Tibial artery (tissue), 4 donors: ENCODE measurements at places on chromosomes 12 and 14.

DNA sequence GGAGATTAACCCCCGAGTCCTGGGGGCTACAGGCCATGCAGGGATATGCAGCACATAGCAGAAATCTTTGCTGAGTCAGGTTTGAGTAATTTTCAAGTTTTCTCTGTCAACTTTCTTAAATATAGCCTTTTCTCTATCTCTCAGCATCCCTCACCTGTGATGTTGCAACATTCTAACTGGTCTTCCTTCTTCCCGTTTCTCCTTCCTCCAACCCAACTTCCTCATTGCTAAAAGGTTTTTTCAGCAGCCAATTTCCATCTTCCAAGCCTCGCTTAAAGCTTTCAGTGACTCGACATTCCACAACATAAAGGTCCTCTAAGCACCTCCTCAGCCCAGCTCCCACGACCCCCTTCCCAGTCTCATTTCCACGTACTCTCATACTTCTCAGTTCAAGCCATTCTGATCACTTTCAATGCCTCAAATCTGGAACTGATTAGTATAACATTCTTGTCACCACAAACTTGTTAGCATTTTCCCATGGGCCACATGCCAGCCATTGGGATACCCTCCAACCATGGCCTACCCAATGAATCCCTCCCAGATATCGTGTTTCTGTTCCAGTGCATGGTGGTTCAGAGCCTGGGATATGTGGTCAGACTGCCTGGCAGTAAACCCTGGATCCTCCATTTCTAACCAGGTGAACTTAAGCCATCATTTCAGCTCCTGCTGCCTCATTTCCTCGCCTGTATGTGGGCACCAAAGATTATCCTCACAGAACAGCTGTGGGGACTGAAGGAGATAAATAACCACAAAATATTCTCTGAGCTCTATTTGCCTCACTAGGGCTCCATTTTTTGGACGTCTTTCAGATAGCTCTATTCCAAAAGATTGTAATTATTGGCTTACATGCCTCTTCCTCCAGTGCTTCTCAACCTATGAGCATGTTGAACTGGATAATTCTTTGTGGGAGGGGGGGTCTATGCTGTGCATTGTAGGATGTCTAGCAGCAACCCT is 65.8 kb downstream of the KCNK10 start:
- no peak for DNase-seq
- no peak overlapping the region for H3K27ac ChIP-seq
- H3K27me3 ChIP-seq: peaks cover 2% of the 10 kb centered on the region
- H3K36me3 ChIP-seq: no peaks in the 10 kb centered on the region
- no peaks in the 10 kb centered on the region for H3K4me1 ChIP-seq
- H3K4me3 ChIP-seq: no peak overlapping the region

GRCh38 chr12:268483-268840 is 5.8 kb upstream of the SLC6A13 start:
- no peak overlapping the region for H3K4me3 ChIP-seq
- H3K36me3 ChIP-seq: no peaks in the 10 kb centered on the region
- H3K4me1 ChIP-seq: no peaks in the 10 kb centered on the region
- peaks cover 6% of the 10 kb centered on the region for H3K27me3 ChIP-seq
- H3K27ac ChIP-seq: no peak overlapping the region

DNA sequence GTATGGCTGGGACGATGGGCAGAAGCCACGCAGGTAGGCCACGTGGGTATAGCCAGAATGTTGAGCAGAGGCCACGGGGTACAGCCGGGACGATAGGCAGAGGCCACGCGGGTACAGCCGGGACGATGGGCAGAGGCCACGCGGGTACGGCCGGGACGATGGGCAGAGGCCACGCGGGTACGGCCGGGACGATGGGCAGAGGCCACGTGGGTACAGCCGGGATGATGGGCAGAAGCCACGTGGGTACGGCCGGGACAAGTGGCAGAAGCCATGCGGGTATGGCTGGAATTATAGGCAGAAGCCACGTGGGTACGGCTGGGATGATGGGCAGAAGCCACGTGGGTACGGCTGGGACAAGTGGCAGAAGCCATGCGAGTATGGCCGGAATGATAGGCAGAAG is 195.0 kb downstream of the TTC7B start:
- no peak for DNase-seq
- H3K27ac ChIP-seq: no peak overlapping the region
- H3K36me3 ChIP-seq: no peaks in the 10 kb centered on the region
- no peaks in the 10 kb centered on the region for H3K27me3 ChIP-seq

- H3K4me1 ChIP-seq: peaks cover 10% of the 10 kb centered on the region
- no peaks in the 10 kb centered on the region for H3K27me3 ChIP-seq
- peak; percentile 93 for DNase-seq
- peak overlapping the region; percentile 99 for H3K27ac ChIP-seq
Observed at GRCh38 chr12:26125400-26126339, 833 bp upstream of the BHLHE41 start.

DNA sequence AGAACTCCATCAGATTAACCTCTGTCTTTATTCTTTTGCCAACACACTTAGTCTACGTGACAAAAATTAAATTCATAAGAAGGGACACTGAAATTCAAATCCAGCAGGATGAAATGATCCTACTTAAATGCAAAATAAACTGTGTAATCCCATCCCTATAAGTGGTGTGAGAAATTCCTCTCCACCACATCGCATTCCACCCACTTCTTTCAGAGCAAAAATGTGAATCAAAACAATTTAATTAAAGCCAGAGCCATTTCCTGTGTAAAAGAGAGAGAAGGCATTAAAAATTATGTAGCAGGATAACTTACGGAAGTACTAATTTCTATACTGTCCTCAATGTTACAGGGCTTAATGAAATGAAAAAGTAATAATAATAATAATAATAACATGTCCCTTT is 844.3 kb downstream of the GALC start:
- H3K36me3 ChIP-seq: no peaks in the 10 kb centered on the region
- H3K27me3 ChIP-seq: no peaks in the 10 kb centered on the region
- no peak overlapping the region for H3K27ac ChIP-seq
- no peak overlapping the region for H3K4me3 ChIP-seq
- DNase-seq: no peak

DNA sequence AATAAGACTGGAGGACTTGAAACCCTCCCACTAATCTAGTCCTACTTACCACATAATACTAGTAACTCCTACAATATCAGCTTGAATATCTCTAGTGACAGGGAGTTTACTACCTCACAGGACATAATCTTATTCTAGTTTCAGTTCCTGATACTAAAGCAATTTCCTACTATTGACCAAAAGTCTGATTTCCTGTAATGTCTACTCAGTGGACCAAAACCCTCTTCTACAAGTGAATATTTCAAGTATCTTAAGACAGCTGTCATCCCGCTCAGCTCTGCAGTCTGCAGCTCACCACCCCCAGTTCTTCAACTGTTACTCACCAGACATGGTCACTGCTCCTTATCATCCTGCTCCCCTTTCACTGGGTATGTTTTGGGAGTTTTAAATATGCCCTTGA is 70.8 kb upstream of the TMCC3 start:
- H3K4me3 ChIP-seq: no peak overlapping the region
- H3K27ac ChIP-seq: no peak overlapping the region
- H3K27me3 ChIP-seq: no peaks in the 10 kb centered on the region
- H3K4me1 ChIP-seq: no peaks in the 10 kb centered on the region
- DNase-seq: no peak
- no peaks in the 10 kb centered on the region for H3K36me3 ChIP-seq

- peaks cover 33% of the 10 kb centered on the region for H3K4me1 ChIP-seq
- H3K27me3 ChIP-seq: no peaks in the 10 kb centered on the region
- H3K36me3 ChIP-seq: no peaks in the 10 kb centered on the region
- no peak overlapping the region for H3K4me3 ChIP-seq
Observed at GRCh38 chr14:102183886-102184285, 44.2 kb downstream of the WDR20 start.

GRCh38 chr12:128970110-128970509 is 116.8 kb downstream of the GLT1D1 start:
- no peak for DNase-seq
- H3K27ac ChIP-seq: no peak overlapping the region
- H3K4me3 ChIP-seq: no peak overlapping the region
- no peaks in the 10 kb centered on the region for H3K36me3 ChIP-seq
- no peaks in the 10 kb centered on the region for H3K4me1 ChIP-seq

DNA sequence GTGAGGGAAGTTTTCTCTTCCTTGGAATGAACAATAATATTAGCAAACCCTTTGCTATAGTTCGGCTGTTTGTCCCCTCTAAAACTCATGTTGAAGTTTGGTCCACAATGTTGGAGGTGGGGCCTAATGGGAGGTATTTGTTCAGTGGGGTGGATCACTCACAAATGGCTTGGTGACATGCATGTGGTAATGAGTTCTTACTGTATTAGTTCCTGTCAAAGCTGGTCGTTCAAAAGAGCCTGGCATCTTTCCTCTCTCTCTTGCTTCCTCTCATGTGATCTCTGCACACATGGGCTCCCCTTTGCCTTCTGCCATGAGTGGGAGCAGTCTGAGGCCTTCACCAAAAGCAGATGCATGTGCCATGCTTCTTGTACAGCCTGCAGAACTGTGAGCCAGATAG is 13.1 kb upstream of the PPP4R4 start:
- no peak overlapping the region for H3K27ac ChIP-seq
- no peak overlapping the region for H3K4me3 ChIP-seq
- DNase-seq: no peak
- H3K27me3 ChIP-seq: peaks cover 36% of the 10 kb centered on the region
- H3K4me1 ChIP-seq: no peaks in the 10 kb centered on the region
- H3K36me3 ChIP-seq: no peaks in the 10 kb centered on the region

DNA sequence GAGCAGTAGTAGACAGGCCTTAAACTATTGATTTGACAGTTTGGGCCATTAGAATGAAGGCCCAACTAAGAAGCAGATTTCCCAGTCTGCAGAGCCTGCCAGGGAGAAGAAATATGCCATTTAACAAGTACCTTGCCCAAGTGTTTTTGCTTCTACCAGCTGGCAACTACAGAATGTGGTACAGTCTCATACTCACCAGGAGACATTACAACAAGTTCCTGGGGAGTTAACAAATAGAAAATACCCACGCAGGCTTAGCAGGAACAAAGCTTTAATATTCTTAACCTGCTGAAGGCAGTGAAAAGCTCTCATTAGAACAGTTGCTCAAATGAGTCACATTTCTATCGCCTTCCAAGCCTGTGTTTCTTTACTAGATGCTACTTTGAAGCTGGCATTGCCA is 241.0 kb downstream of the TMEM117 start:
- H3K4me3 ChIP-seq: no peak overlapping the region
- H3K27ac ChIP-seq: no peak overlapping the region
- no peaks in the 10 kb centered on the region for H3K27me3 ChIP-seq

DNA sequence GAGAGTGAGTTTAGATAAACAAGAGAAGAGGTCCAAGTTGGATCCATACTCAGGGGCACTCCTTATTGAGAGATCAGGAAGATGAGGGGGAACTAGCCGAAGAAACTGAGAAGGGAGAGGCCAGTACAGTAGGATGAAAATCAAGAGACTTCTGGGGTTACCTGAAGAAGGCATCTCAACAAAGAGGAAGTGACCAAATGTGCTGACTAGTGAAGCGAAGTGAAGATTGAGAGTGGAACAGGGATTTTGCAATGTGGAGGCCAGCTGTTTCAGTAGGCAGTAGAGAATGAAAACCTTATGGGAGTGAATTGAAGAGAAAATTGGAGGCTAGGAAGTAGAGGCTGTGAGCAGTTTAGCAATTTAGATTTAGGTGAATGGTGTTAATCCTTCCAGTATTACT is 153.0 kb downstream of the SYNE2 start:
- no peaks in the 10 kb centered on the region for H3K4me1 ChIP-seq
- no peak for DNase-seq
- H3K4me3 ChIP-seq: no peak overlapping the region

DNA sequence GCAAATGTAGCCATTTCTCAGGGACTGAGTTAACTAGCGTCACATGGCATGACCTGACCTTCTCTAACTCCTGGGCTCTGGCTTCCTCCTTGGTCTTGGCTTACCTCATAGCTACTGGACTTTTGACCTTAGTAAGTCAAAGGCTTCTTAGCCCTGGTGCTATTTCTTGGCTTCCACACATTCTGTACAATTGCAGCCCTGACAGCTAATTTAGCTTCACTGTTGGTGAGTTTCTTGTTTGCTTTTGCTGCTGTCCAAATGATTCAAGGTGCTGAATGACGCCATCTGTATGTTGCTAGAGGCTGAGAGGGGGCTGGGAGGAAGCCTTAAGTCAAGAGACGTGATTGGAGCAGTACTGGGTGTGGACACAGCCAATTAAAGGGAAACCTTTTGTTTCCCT is 202.7 kb downstream of the PRKD1 start:
- no peaks in the 10 kb centered on the region for H3K36me3 ChIP-seq
- no peak overlapping the region for H3K27ac ChIP-seq
- peaks cover 61% of the 10 kb centered on the region for H3K4me1 ChIP-seq
- DNase-seq: no peak

GRCh38 chr12:85794531-85794930 is 41.7 kb downstream of the RASSF9 start:
- H3K4me1 ChIP-seq: no peaks in the 10 kb centered on the region
- H3K36me3 ChIP-seq: no peaks in the 10 kb centered on the region
- no peaks in the 10 kb centered on the region for H3K27me3 ChIP-seq
- no peak overlapping the region for H3K4me3 ChIP-seq

- no peaks in the 10 kb centered on the region for H3K27me3 ChIP-seq
- peak overlapping the region; percentile 97 for H3K27ac ChIP-seq
- no peaks in the 10 kb centered on the region for H3K4me1 ChIP-seq
- peak; percentile 76 for DNase-seq
Observed at GRCh38 chr12:110281549-110282299, 677 bp downstream of the ATP2A2 start.
